CD4-positive, alpha-beta T cell treated with Interleukin-17A for 4 hours (primary cell): ENCODE measurements at places on chromosomes 12 and 14.

- peak; percentile 95 for DNase-seq
These were observed 66.7 kb downstream of the IRF2BPL start for GRCh38 chr14:76961631-76962302.

DNA sequence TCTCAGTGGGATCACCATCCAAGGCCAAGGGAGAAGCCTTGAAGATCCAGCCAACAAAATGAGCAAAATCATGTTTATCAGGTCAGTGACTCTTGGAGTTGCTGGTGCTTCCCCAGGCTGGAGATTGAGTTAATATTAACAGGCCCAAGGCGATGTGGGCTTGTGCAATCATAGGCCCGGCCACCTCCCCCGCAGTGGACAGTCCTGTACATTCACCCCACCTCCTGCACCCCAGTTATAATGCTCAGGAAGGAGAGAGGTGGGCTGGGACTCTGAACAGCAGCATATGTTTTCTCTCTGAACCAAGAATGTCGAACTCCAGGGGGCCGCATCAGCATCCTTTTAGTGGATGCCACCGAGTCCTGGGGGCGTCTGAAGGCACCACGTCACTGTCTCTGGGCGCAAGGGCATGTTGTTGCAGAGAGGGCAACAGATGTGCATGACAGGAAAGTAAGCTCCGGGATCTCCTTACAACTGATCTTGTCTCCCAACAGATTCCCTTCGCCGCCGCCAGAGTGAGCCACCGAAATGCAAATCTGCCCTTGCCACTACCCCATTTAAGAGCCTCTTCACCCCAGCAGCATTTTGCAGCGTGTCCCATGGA, 32.2 kb upstream of the SERPINA6 start:
- no peak for DNase-seq

GRCh38 chr12:7129872-7130691, at the start of gene CLSTN3:
Gene CLSTN3, plus strand, starts transcription at chr12:7130371. Its CDS starts 278 bp downstream, at chr12:7130649.
- peak; percentile 89 for DNase-seq

DNA sequence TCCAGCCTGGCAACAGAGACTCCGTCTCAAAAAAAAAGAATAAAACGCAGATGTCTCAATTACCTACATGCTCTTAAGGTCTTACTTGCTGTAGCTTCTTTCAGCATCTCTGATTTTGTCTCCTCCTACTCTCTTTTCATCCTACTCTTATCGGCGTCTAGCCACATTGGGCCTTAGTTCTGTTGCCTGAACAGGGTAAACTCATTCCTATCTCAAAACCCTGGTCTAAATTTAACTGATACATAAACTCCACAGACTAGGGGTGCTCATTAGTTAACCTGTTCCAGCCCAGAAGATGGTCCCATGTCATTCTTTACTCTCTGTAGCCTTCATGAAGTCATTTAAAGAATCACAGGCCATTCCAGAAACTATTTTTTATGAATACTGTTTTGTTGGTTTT, 33.6 kb downstream of the EXD2 start:
- no peak for DNase-seq

- DNase-seq = no peak
These were observed 260.3 kb upstream of the DIO3 start for GRCh38 chr14:101301011-101301410.

DNA sequence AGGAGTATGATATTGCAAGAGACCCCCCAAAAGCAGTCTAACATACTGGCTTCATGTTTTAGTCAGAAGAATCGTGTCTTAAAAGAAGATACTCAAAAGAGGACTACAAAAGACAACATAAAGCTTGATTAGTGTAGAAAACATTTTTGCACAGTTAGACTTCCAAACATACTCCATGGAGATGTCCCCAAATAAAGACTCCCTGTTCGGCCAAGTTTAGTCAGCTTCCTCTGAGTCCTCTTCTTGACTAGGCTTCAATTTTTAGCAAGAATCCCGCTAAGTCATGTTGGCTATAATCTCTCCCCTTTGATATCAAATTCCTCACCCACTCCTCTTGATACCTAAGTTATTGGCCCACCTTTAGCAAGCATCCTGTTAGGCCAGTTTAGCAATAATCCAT, 298.0 kb downstream of the RMST start:
- DNase-seq = no peak
